ENCODE measurements at places on chromosomes 2 and 18.

- DNase-seq: no peak
Observed at GRCh38 chr2:33770023-33770422, 170.9 kb upstream of the FAM98A start.

DNA sequence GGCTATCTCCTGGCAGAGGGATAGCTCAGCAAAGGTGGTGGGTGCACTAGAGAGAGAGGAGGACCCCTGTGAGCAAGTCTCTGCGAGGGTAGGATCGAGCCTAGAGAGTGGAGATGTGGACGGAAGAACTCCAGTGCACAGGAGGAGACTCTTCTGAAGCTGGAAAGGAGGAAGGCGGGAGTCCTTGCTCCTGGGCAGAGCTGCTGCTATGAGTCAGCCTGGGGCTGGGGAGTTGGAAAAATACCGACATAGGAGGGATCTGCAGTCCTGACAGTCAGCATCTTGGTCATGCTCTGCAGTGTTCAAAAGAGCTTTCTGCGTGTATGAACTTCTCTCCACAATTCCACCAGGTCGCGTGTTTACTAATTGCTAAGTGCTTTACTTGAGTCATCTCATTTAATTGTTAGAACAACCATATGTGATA lies 233.8 kb downstream of the LDLRAD4 start:
- no peak for DNase-seq

DNA sequence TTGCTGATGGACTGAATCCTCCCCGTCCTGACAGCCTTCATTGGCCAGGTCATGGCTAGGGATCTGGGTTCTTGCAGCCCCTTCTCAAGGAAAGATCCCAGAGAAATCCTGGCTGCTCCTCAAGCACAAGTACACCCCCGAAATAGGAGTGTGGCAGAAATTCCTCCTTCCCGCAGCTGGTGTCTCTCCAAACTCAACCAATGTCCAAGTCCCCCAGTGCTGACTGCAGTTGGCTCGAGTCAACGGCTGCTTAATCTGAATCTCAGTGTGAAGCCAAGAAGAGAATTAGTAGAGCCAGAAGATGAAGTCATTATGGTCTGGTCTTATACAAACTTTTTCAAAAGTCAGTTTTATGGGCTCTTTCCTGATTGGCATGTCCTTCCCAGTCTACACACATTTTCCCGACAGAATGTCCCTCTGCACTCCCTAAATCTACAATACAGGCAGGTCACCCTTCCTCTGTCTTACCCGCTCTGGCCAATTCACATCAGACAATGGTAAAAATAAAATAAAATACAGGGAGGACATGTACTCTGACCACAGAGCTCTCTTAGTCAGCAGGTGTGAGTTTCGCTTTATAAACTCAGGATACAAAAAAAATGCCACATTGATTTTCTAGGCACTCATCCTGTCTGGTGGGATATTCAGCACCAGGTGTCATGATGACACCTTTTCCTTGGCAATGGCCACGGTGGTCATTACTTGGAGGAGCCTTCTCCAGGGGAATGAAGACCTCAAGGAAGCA lies 76.9 kb upstream of the PAPOLG start:
- DNase-seq: no peak

GRCh38 chr2:224412141-224413015 lies 10.5 kb upstream of the FAM124B start:
- no peak for DNase-seq

GRCh38 chr18:29259838-29260237 lies 1082.9 kb upstream of the CDH2 start:
- DNase-seq: no peak

DNA sequence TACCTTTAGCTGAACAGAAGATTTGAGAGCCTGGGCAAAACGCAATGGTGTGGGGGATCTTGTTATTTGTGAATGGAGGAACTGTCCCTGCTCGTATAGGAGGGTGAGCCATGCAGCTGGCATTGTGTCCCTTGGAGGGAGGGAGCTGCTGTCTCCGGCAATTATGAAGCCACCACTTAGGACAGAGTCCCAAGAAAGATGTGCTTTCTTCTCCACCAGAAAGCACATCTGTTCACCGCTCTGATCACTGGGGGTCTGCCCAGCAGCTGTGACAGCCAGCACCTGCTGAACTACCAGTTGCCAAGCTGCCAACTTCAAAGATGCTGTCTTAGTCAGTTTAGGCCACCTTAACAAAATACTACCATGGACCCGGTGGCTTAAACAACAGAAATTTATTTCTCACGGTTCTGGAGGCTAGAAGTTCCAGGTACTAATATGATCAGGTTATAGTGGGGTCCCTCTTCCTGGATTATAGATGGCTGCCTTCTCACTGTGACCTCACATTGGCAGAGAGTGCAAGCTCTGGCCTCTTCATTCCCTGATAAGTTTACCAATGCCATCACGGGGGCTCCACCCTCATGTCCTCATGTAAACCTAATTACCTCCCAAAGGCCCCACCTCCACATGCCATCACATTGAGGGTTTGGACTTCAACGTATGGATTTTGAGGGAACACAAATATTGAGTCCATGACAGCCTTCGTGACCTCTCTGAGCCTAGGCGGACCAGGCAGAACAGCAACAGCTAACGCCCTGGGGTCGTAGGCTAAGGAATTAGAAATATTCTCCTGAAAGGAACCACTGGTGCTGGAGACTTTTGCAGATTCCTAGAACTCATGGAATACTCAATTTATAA lies 148.3 kb downstream of the RHBDD1 start:
- no peak for DNase-seq

- DNase-seq: no peak
Observed at GRCh38 chr18:74902147-74902455, 304.4 kb downstream of the ZNF407 start.

GRCh38 chr2:75077909-75078308 lies 119.5 kb downstream of the POLE4 start:
- DNase-seq: no peak

- DNase-seq: no peak
Observed at GRCh38 chr2:36277881-36278523, 77.6 kb upstream of the CRIM1 start.

DNA sequence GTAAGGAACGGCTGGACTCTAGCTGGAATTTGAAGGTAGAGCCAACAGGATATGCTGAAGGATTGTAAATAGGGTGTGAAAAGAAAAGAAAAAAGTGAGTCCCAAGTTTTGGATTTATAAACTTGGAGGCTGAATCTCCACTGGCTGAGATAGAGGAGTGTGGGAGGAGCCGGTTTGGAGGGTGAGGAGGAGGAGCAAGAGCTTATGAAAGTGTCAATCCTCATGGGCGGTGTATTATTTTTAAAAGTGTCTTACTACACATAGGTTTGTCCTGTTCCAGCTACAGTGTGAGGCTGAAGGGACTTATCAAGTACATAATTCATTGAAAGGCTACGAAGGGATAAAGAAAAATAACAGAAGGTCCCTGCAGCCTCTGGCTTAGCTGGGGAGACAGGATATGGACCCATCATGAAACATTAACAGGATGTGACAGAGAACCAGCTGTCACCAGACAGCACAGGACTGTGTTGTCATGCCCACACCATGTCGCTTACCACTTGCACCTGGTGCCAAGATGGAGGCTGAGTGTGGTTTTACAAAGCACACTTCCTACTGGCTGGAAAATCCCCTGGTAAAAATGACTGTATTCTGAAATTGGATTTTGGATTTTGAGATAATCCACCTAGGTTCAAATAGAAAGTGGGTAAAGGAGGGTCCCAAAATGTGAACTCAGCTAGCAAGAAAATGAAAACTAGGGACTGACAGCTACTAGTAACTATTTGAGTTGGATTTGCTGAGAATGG lies 2.5 kb upstream of the MREG start:
- DNase-seq: no peak

- DNase-seq: no peak
Observed at GRCh38 chr2:7237466-7237865, 320.3 kb downstream of the RNF144A start.

DNA sequence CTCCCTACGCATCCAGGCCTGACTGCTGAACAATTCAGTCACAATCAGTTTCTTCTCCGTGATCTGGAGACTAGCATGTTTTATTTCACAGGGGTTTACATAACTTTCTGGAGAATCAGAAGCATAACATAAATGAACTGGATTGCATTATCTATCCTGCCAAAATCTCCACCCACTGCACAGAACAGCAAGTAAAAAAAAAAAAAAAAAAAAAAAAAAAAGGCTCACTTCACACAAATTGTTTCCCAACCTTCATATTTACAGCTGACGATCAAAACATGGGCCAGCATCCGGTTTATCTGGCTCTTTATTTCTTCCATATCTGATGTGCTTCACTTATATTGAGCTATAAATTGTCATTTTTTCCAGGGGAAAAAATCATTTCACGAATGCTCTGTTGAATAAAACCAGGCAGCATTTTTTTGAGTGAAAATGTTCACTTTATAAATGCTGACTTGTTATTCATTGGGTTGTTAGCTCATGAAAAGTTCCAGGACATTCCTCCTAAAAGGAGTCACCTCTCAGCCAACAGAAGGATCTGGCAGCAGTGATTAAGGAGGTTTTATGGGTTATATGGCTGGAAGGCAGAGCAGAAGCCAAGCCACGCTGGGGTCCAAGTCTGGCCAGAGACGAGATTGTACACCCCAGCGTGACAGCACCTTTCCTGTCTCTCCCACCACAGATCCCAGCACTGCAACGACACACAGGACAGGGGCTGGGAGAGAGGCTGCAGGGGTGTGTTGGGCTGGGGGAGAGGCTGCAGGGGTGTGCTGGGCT lies 51.2 kb upstream of the GLI2 start:
- no peak for DNase-seq

GRCh38 chr2:206240327-206240726 lies 34.1 kb upstream of the ZDBF2 start:
- DNase-seq: no peak

DNA sequence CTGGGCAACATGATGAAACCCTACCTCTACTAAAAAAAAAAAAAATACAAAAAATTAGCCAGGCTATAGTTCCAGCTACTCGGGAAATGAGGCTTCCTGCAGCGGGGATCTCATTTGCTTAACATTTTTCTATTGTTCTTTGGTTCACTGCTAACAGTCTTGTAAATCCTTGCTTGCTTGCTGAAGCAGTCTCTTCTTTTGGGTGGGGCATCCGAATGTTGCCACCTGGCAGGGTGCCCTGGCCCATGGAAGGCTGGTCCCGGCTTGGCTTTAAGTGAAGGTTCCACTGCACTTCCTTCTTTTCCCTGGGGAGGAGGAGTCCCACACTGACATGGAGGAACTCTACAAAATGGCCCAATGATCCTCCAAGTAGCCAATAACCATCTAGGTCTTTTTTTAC lies 6.0 kb upstream of the ANKRD29 start:
- no peak for DNase-seq

DNA sequence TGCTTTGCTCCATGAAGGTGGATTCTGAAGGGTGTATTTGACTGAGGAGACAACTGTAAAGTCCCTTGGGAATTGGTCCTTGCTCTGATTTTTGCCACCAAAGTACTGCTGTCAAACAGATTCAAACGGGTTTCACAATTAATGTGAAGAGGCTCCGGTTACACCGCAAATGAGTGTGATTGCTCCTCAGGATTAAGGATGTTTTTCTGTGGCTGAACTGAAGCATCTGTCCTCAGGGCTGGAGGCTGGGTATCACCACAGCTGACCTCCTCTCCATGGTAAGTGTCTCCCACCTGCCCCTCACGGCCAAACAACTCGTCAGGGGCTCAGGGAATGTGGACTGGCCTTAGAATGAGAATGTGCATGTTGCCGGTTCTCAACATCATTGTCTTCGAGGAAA lies 130.4 kb upstream of the NDUFV2 start:
- DNase-seq: no peak

DNA sequence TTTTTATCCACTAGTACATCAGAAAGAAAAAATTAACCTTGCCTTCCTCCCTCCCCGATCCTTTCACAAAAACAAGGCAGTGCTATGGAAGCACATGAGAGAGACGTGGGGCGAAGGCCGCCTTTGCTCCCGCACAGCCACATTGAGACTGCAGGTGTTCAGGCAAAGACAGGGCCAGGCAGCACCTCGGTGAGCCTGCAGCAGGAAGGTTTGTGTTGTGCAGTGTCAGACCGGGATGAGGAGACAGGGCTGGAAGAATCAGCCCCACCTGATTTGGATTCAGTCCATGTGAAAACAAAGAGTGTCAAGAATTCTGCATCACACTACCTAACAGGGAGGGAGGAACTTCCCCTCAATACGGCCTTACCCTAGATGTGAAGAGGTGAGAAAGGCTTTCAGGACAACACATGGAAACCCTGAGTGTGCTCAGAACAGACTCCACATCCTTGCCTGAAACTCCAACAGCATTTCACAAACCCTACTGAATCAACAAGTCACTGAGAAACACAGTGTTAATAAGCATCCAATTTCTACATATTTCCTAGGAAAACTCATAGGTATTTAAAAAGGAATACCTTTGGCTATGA lies 59.6 kb downstream of the HDAC4 start:
- no peak for DNase-seq

DNA sequence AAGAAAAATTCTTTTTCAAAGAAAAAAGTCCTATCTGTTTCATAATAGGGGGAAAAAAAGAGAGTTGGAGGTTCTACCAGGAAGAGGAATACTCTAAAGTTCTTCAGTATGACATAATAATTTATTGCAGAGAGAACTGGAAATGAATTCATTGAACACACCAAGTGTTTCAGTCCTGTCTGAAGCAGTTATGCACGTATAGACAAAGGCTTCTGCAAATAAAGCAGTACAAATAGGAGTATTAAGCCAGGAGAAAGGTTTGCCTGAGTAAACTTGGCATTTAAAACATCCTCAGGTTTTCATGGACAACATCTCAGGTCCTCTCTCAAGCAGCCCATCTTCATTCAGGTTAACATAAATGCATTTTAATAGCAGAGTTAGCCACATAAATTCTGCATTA lies 141.6 kb downstream of the CCDC148 start:
- no peak for DNase-seq

- no peak for DNase-seq
Observed at GRCh38 chr2:72238311-72238710, 90.6 kb upstream of the CYP26B1 start.

GRCh38 chr2:159051133-159051532 lies 82.7 kb downstream of the TANC1 start:
- DNase-seq: no peak

DNA sequence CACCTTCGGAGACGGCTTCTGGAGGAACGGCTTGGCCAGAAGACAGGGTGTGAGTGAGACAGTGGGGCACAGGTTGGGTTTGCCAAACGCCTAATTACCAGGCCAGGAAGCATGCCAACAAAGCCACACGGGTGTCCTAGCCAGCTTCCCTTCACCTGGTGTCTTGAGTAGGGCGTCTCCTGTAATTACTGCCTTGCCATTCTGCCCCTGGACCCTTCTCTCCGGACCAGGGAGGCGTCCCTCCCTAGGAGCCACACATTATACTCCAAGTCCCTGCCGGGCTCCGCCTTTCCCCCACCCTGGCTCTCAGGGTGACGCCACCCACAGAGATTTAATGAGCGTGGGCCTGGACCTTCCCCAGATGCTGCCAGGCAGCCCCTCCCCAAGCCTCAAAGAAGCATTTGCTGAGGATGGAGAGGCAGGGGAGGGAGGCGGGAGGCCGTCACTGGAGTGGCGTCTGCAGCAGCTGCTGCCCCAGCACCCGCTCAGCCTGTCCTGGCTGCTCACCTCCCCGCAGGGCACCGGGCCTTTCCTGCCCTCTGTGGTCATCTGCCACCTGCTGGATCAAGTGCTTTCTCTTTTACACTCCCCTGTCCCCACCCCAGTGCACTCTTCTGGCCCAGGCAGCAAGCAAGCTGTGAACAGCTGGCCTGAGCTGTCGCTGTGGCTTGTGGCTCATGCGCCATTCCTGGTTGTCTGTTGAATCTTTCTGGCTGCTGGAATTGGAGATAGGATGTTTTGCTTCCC lies 20.7 kb downstream of the FOSL2 start:
- no peak for DNase-seq

All from Kasumi-1 (cell line).